ENCODE measurements at places on chromosomes 3 and 15.
A peak's percentile ranks its signal among the peaks of the same experiment; 100 is the strongest.

DNA sequence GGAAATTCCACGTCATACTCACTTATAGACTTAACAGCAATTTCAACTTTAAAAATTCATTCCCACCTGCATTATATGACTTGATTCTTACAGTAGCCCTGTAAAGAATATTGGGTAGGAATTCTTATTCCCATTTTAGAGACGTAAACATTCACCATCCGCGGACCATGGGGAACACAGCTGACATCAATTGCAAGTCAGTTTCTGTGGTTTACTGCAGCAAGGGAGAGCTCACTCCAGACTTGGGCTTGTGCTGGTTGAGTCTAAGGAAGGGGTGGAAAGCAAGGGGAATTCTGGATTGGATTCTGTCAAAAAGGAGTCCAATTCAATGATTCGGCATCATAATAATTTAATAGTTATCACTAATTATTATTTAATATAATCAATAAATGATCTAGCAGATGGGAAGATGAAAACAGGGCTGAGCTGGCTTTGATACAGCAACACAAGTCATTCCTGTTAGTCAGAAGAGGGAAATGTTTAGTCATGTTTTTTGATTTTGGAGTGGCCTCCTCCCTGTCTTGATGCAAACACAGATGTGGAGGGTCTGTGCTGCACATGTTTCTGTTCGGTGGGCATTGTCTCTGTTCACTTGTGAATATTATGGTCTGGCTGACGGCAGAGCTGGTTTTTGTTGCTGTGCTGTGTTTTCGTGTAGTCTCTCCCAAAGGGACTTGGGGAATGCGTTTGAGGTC, 9.7 kb downstream of the LIPC start:
- no peak for DNase-seq

GRCh38 chr15:20357481-20358065, 184.0 kb downstream of the GOLGA6L6 start:
- no peak for DNase-seq

DNA sequence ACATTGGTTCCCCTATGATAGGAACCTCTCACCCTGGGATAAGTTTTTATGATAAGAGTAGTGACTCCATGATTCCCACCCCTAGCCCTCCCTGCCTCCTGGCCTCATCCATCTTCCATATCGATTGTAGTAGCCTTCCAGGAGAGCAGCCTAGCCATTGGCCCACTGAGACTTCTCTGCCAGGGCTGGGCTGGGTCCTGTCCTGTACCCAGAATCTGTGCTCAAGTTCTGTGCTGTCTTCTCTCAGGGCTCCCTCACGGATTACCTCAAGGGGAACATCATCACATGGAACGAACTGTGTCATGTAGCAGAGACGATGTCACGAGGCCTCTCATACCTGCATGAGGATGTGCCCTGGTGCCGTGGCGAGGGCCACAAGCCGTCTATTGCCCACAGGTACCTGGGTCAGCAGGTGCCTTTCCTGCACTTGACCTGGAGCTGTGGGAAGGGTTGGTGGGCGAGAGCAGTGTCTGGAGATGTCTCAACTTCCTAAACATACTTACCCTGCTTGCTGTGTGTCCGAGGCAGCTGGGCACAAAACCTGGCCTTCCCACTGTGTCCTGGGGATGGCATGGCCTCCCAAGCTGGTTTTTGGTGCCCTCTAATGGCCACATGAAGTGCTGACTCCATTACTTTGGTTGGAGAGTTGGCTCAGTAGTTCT, 16.6 kb upstream of the EXOG start:
- DNase-seq = peak; percentile 78

GRCh38 chr3:127673191-127674100, 694 bp downstream of the ABTB1 start:
- no peak for DNase-seq

Measured in head of caudate nucleus (tissue), 42 donors.